ENCODE measurements at places on chromosomes 11 and 22.

GRCh38 chr11:120899720-120900119, 124.2 kb upstream of the TBCEL start:
- DNase-seq: no peak

- DNase-seq: no peak
Observed at GRCh38 chr11:2248242-2248641, 22.1 kb downstream of the ASCL2 start.

DNA sequence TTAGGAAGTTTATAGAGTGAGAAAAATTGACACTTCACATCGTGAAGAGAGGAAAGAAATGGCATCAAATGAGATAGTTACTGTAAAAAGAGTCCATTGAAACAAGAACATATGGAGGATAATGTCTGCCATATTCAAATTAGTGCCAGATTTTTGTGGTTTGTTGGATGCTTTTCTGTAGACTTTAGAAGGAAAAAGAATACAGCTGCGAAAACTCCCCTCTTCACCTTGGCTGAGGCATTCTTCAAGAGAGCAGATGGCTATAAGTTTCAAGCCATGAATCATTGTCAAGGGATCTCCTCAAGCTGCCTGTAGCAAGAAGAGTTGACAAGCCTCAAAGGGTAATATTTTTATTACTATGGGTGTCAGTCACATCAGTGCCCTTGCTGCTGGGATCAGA, 507.4 kb upstream of the RAG2 start:
- DNase-seq: no peak

GRCh38 chr11:46560300-46560991, 33.4 kb downstream of the AMBRA1 start:
- peak; percentile 23 for DNase-seq

DNA sequence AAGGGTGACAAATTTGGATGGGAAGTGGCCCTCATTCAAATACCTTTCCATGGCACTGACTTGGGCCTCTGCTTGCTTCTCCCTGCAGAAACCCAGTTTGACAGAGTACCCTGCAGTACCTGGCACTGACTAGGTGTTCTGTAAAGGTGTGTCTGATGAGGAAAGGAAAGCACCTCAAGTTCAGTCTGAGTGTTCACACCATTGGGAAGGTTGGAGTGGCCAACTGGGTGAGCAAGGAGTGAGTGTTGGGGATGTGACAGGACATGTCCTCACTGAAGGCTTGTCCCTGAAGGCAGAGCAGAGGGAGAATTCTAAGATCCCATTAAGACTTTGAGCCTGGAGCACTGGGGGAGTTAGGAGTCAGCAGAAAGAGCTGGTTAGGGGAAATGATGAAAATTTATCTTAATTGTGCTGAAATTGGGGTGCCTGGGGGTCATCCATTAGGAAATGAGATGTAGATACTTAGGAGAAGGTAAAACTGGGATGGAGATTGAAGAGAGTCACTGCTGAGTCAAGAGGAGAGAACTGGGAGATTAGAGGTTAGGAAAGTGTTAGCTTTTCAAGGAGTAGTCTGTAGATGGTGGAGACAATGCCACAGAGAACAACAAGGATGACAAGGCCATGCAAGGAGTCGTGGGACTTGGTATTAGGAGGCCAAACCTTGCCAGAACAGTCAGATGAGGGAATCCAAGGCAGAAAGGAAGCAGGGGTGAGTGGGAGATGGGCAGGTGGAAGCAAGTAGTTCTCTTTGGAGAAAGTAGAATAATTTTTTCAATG, 6.1 kb downstream of the SREBF2 start:
- no peak for DNase-seq

- no peak for DNase-seq
Observed at GRCh38 chr11:42170601-42171000, 711.1 kb upstream of the LRRC4C start.

- DNase-seq: no peak
Observed at GRCh38 chr11:57155400-57155799, 26.4 kb upstream of the LRRC55 start.

GRCh38 chr22:44578110-44578457, 80.1 kb upstream of the RTL6 start:
- no peak for DNase-seq

DNA sequence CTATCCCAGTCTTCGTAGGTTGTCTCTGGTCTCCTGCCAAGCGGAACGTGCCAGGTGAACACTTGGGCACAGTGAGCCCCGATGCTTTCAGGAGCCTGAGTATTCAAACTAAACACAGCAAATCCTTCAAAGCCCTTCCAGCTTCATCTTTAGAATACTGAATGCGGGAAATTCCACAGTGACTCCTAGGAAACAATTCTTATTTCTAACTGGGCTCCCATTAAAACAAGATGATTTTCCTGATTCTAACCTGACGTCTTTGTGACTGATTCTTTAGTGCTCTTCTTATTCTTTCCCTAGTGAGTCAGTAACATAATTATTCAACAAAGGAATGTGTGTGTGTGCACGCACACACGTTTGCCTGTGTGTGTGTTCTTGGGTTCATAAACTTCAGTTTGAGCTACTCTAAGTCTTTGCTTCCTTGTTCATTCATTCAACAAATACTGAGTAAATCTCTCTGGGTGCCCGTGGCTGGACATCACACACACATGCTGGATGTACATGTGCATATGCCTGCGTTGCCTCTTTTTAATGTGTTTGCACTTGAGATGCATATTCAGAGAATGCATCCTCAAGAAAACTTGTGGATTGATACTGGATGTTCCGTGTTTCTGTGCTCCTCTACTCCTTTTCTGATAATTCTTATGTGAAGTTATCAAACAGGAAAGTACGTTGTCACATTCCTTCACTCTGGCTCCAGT, 134.5 kb downstream of the WNT7B start:
- DNase-seq: no peak

DNA sequence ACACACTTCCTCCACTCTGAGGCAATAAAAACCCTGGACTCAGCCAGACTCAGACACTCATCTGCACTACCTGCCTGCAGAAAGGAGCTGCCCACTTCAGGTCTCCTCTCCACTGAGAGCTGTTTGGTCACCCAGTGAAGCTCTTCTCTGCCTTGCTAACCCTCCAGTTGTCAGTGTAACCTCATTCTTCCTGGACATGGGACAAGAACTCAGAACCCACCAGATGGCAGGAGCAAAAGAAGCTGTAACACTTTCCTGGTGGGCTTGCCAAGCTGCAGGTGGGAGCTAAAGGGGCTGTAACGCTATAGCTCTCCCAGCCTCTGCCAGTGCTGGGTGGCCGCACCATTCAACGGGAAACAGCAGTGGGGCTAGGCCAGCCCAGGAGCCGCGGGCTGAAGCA, 89.7 kb downstream of the CCDC73 start:
- no peak for DNase-seq

DNA sequence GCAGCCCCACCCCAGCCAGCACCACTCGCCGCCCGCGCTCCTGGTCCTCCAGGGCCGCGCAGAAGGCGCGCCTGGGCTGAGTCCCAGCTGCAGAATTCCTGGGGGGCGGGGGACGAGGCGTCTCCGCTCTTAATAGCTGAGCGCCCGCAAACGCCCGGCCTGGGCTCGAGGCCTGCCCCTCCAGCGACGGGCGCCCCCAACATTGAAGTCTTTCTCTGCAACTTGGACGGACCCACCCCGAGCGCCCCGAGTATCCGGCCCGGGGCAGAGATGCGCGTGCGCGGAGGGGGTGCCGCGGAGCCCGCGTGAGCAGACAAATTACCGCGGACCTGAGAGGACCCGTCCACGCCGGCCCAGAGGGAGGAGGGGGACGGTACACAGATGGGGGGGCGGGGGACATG, 6.7 kb upstream of the SYT7 start:
- peak; percentile 76 for DNase-seq

- peak; percentile 32 for DNase-seq
Observed at GRCh38 chr11:9091044-9091922, at the start of gene SCUBE2. Gene SCUBE2 (minus strand): TSS chr11:9091599. CDS start chr11:9091528, 71 bp downstream.

DNA sequence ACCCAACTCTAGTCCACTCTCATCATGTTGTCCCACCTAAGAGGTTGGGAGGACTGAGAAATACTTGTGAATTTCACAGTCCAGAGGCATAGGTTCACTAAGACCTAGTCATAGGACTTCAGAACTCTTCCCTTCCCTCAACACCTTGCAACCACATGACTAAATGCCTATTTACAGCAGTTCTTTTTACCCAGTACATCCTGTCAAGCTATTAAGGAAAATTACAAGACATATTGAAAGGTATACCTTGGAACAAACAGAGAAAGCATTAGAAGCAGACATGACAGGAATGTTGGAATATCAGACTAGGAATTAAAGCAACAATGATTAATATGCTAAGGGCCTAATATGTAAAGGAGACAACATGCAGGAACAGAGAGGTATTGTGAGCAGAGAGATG, 563.8 kb upstream of the LRRC4C start:
- no peak for DNase-seq

DNA sequence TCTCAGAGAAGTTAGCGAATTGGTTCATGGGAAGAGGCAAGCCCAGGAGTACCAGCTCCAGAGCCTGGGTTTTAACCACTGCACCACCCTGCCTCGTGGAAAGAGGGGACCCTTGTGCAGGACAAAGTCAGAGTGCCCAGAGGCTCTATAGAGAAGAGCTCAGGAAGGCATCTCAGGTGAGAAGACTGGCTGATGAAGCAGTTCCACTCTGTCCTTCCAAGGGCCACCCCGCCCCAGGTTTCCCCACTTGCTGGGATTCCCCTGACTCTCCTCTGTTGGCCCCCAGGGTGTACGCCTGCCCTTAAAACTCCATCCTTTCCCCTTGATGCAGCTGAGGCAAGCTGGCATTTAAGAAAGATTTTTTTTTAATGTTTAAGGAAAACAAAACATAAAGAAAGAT, 265.8 kb downstream of the BUD13 start:
- no peak for DNase-seq

- no peak for DNase-seq
Observed at GRCh38 chr22:20968281-20968977, 1.4 kb downstream of the AIFM3 start.

- DNase-seq: peak; percentile 84
Observed at GRCh38 chr11:129864811-129865210, 30.6 kb downstream of the NFRKB start.

GRCh38 chr11:16763746-16764145, 25.3 kb downstream of the C11orf58 start:
- DNase-seq: no peak

DNA sequence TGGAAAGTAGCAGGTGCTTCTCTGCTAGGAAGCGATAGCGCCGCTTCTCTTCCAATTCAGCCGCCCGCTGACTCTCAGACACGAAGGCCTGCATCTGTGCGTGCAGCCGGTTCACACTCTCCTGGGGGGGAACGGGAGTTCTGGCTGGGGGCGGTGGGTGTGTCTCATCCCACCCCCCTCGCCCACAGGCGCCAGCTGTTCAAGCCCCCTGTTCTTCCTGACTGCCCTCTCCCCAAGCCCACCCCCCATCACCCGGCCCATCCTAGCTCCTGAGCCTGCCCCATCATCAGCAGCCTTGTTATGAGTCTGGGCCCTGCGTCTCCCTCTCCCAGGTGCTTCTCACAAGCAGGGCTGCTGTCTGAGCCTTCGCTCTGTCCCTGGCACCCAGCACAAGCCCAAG, 13.1 kb upstream of the SLC16A8 start:
- DNase-seq: no peak

GRCh38 chr22:32618441-32619140, 144.0 kb downstream of the FBXO7 start:
- no peak for DNase-seq

DNA sequence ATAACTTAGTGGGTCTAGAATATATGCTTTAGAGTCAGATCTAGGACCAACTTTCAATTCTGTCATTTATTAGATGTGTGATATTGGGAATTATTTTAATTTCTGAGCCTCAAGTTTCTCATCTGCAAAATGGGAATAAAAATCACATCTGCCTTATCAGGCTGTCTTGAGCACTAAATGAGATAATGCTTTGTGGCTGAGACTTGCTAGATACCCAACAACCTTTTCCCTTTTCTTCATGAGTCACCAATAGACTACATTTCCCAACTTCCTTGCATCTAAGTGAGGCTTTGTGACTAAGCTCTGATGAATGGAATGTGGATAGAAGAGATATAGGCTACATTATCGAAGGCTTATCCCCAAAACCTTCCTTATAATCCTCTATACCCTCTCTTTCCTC, 220.7 kb upstream of the SESN3 start:
- no peak for DNase-seq

- no peak for DNase-seq
Observed at GRCh38 chr11:134038897-134039470, 29.9 kb upstream of the JAM3 start.

- DNase-seq: no peak
Observed at GRCh38 chr11:14106303-14107049, 144.0 kb downstream of the SPON1 start.

DNA sequence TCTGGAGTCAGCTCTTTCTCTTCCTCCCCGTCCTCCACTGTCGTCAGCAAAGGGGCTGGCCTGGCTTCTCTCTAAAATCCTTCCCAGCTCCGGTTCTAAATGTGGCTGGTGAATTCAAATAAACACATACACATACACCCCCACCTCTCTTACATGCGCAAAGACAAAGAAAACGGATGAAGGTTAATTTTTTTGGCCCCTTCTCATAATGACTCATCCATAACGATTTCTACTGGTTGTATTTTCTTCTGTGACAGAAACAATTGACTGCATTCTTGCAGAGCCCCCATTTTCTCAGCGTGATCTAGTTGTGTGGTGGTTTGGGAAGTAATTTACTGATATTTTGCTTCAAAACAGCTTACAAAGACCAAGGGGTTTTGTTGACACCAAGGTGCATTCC, 130.0 kb upstream of the NTM start:
- DNase-seq: no peak
